ENCODE measurements at places on chromosomes 12 and 14. TPM values are rescaled to one million over a fixed set of nuclear protein-coding genes. Genes with fewer than 3 reads are reported as not detected.
A peak's percentile ranks its signal among the peaks of the same experiment; 100 is the strongest.

DNA sequence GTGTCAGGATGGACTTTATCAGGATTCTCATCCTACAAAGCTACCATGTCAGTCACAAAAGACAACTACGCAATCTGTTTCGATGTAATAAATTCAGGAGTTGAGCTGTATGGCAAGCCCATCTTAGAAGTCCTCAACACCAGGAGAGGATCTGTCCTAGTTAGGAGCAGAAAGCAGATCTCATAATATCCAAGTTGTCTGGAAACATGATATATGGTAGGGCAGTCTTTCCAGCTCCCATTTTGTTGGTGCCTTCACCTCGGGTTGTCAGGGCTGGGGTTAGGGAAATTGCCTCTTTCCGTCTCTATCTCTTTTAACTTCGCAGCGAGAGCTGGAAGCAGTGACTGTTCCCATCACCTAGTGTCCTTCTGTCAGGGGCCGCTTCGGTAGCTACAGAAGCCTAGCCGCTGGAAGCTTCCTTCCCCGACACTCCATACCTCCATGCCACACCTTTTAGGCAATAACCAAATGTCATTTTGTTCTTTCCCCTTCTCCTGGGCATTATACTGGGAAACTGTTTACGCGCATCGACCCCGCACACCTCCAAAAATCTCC lies 1.4 kb downstream of the NIN start:
- DNase-seq = no peak

DNA sequence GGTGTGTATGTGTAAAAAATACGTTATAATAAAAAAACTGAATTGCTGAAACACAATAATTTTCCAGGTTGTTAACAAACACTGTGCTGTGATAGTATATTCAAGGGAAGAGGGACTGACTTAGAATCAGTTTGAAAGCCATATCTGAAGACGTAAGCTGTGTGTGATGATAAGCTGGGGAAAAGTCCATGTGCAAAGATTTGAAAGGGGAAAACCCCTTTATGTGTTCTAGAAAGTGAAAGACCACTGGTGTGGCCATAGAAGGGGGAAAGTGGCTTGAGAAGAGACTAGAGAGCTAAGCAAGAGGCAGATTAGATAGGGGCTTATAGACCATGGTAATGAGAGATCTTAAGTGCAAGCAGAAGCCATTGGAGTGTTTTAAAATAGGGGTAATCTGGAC lies 195.9 kb upstream of the GZMB start:
- no peak for DNase-seq

GRCh38 chr12:18559242-18559641 lies 178.6 kb downstream of the PLCZ1 start:
- no peak for DNase-seq

GRCh38 chr12:3201339-3202051 lies 124.3 kb downstream of the TSPAN9 start:
- peak; percentile 60 for DNase-seq

- no peak for DNase-seq
Measured at GRCh38 chr12:45213107-45213506, 2.8 kb upstream of the ANO6 start.

DNA sequence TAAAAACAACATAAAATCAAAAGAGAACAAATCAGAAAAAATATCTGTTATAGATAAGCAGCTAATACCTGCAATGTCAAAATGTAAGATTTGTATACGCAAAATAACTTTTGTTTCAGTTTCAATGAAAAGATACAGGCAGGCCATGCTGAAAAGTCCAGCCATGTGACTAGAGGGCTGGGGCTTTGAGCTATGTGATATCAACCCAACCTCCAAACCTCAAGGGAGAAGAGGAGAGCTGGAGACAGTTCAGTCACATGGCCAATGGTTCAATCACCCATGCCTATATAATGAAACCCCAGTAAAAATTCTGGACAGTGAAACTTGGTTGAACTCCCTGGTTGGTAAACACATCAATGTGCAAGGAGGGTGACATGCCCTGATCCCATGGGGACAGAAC lies 5.3 kb downstream of the COX16 start:
- DNase-seq = no peak

The PPP1R1A gene
- total RNA-seq = 75.0 TPM

- DNase-seq = no peak
Measured at GRCh38 chr12:110165540-110166159, 41.5 kb downstream of the IFT81 start.

GRCh38 chr12:104768033-104768432 lies 190.1 kb downstream of the SLC41A2 start:
- no peak for DNase-seq

- no peak for DNase-seq
Measured at GRCh38 chr12:59431266-59431665, 164.6 kb upstream of the SLC16A7 start.

The MYF6 gene
- not detected for total RNA-seq

DNA sequence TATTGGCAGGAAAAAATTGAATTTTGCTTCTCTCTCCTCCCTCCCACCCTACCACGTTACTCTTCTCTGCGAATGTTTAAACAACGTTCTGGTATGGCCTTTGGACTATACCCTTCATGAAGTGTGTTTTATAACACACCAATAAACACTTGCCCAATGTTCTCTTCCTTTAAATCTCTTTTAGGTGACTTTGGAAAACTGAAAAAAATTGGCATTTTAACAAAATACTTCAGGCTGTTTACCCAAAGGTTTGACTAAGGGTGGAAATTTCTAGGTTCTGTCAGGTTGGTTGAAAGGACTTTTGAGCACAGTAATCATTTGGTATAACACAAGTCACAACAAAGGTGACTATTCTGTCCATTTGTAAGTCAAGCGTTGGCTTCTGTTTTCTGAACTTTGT lies 446.8 kb downstream of the AEBP2 start:
- DNase-seq = no peak

- DNase-seq = peak; percentile 80
Measured at GRCh38 chr14:100297320-100298300, 8.6 kb downstream of the SLC25A29 start.

DNA sequence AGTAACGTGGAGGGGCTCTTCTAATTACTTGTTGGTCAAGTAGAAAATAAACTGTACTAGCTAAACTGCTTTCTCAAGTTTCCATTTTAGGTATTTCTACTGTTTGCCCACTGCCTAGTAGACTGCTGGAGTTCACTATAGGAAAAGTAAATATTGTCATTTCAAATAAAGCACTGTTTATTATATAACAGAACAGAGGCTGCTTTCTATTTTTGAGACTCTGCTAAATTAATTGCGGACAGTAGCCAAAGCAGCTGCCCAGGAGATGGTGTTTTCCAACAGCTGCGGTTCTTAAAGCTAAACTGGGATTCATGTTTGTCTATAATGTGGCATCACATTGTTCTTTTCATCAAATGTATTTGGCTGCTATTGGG lies 15.9 kb upstream of the SIX1 start:
- no peak for DNase-seq

- no peak for DNase-seq
Measured at GRCh38 chr12:50508414-50508813, 3.6 kb downstream of the DIP2B start.

- DNase-seq = no peak
Measured at GRCh38 chr14:104900639-104901512, 23.8 kb upstream of the PLD4 start.

DNA sequence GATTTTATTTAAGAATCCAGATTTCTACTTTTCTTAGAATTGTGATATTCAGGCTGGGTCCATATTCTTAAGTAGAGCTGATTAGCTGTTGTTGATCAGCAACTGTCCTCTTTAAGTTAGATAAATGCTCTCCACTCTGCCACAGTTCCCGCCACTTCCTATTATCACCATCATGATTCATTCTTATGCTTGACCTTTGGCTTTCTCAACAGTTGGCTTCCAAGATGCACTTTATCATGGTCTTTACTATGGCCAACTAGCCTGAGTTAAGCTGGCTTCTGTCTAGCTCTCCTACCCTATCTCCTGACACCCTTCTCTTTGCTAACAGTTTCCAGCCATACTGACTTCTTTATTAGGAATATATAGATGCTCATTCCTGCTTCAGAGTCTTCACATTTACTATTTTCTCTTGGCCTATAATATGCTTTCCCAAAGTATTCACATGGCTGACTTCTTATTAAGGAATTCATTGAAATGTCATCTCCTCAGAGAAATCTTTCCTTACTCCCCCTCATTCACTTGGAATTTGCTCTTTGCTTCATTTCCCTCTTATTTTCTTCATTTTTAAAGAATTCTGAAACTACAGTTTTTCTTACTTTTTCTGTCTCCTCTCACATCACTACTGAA lies 149.0 kb upstream of the IGF1 start:
- DNase-seq = no peak

The OR6C2 gene
- not detected for total RNA-seq

GRCh38 chr14:100137173-100137572 lies 22.3 kb downstream of the DEGS2 start:
- DNase-seq = no peak

DNA sequence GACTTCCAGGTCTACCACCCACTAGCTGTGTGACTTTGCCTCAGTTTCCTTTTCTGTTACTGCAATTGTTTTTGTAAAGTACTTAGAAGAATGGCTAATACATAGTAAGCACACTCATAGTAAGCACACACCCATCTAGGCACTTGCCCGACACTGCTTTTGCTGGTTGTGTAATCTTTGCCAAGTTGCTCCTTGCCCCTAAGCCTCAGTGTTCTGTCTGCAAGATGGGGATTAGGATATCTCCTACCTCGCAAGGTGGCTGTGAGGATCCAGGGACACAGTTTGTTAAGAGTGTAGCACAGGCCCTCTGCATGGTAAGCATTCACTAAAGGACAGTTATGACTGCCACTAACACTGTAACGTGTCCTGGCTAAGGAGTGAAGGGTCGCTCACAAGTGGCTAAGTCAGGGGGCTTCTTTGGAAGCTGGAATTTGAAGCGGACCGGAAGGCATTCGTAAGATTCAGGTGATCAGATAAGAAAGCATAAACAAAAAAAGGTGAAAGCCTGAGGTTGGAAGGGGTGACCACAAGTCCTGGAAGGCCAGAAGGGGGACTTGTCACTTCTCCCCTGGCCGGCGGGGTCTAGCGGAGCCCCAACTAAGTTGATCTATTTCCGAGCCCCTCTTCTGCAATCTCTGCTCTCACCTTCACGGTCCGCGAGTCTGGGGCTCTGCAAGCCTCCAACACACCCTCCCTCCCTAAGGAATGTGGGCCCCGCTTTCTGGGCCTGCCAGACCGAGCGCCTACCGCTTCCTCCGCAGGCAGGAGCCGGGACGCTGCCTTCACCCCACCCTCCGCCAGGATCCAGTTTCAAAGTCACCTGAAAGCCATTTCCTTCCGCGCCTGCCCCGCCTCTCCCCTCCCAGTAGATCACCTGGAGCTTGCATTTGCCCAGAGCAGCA lies 1.5 kb upstream of the PLEKHG3 start:
- DNase-seq = no peak

GRCh38 chr12:69653703-69654102 lies 43.0 kb upstream of the LRRC10 start:
- no peak for DNase-seq

DNA sequence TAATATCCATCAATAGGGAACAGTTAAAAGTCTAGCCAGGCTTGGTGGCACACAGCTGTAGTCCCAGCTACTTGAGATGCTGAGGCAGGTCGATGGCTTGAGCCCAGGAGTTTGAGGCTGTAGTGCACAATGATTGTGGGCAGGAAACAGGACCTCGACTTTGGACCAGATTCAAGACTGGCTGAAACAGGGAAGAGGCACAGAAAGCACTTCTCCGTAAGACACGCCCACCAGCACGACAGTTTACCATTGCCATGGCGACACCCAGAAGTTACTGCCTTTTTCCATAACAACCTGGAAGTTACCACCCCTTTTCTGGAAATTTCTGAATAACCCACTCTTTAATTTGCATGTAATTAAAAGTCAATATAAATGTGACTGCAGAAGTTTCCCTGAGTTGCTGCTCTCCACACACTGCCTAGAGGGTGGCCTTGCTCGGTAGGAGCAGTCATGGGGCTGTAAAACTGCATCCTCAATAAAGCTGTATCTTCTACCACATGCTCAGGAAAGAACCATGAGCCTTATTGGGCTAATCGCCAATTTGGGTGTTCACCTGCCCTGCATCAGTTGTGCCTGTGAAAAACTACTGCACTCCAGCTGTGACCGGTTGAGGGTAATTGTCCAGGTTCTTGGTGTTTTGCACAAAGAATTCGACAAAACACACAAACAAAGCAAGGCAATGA lies 4.6 kb upstream of the LRRC23 start:
- DNase-seq = peak; percentile 58

The MED6 gene
- total RNA-seq = 19.4 TPM

- DNase-seq = no peak
Measured at GRCh38 chr14:71273366-71273765, 366.1 kb downstream of the PCNX1 start.

The TMTC2 gene
- total RNA-seq = 3.4 TPM

DNA sequence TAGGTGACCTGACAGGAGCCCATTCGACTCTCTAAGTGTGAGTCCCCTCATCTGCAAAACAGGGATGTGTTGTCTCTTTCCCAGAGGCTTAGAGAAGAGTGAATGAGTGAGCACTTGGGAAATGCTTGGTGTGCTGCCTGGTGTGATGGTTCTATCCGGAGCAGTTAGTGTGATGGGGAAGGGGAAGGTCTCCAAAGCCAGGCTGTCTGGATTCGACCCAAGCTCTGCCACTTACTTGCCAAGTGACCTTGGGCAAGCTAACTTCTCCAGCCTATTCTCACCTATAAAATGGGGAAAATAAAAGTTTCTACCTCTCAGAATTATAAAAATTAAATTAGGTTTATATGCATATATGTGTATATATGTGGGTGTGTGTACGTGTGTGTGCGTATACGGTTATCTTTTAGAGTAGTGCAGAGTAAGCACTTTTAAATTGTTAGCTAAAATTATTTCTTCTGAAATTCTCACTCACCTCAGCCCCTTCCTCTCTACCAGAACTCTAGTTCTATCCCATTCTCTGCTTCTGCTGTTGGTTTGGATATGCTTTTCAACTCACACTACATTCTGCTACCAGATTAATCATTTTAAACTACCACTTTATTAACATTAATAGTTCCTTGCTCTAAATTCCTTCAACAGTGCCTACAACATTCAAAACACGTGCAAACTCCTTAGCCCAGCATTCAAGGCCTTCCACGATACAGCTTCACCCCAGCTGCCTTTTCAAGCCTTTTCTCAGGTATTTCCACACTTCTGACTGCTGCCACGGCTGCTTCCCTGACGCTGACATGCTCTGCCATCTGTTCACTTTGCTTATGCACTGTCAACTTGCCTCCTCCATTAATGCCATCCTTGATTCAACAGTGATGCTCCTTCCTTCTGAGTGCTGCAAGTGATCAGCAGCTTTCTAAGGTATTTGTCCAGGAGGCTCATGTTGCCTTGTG lies 55.3 kb downstream of the DICER1 start:
- no peak for DNase-seq

DNA sequence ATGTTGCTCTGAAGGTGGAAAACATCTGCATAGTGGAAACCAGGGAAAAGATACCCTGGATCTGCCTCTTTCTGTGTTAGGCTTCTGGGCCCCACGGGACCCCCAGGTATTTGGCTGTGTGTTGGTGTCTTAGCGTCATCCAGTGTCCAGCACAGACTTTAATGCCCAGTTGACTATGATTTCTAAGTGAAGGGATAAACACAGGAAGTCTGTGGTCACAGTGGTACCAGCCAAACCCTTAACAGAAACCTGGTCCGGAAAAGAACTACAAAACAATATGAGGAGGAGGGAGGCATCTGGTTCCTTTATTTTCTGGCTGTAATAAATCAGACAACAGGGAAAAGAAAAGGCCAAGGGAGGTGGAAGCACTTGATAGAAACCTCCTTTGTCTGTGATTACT lies 56.4 kb downstream of the CMKLR1 start:
- no peak for DNase-seq
